Aorta (tissue), 5 donors: ENCODE measurements at places on chromosomes 1 and 21. TPM values are rescaled to one million over a fixed set of nuclear protein-coding genes. Genes with fewer than 3 reads are reported as not detected.

DNA sequence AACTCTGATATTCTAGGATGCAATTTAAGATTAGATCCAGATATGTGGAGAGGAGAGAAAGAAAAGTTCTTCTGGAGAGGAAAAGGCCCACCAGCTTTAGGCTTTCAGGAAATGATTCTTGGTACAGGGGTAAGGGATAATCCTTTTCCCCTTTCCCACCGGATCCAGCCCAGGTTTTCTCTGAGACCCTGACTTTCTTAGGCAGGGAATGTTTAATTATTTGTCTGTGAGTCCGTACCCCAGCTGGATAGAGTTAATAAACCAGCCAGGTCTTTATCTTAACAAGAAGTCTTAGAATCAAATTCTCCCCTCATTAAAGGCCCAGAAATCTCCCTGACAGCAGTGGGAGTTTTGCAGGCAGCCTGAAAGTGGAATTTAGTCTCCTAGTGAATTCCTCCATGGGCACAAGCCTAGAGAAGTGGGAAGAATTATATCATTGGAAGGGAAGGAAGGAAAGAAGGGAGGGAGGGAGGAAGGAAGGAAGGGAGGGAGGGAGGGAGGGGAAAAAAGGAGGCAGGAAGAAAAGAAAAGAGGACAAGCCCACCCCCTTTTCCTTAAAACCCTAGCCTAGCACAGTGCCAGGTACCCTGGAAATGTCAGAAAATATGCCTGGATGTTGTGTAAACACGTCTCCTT, 189.0 kb downstream of the PLPP3 start:
- no peak for DNase-seq

DNA sequence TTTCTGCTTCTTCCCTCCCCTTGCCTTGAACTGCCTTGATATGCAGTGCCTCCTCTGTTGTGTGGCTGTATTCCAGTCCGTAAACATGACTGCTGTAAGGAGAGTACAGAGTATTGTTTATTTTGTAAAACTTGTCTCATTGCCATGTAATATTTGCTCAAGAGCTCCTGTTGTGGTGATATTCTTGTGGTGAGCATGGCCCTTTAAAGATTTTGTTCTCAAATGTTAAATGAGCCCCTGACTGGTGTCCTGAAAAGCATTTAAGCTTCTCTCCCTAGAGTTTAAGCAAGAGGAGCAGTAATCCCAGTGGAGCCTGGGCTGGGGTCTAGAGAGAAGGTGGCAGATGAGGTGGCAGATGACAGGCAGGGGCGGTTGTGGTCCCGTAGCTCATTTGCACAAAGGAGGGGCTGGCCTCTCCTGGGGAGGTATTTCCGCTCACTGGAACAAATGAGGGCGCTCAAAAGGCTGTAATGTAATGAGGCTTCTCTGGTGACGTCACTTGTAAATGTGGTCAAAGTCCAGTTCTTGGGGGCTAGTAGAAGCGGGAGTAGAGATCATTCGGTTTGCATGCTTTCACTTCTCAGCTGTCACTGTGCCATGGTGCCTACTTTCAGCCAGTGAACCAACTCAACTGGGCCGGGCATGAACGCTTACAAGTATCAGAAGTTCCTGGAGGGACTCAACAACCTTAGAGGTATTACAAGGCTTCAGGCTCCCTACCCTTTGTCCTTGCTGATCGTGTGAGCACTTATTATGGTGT, 46.0 kb upstream of the MACF1 start:
- no peak for DNase-seq

DNA sequence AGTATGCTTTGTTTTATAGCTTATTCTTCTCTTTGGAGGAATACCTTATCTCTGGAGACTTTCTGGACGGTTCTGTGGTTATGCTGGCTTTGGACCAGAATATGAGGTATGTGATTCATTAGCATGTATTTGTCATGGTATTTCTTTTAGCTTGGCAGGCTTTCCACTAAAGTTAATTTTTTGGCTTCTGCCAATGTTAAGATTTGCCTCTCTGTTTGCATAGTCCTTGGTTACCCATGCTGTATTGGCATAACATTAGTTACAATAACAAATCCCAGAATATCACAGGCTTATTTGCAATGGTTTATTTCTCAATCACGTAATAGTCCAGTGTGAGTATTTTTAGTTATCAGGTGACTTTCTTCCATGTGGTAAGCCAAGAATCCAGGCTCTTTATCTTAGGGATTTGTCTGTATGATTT, 9.7 kb downstream of the ZMPSTE24 start:
- no peak for DNase-seq

- DNase-seq: no peak
Measured at GRCh38 chr1:205434738-205435137, 12.9 kb upstream of the LEMD1 start.

DNA sequence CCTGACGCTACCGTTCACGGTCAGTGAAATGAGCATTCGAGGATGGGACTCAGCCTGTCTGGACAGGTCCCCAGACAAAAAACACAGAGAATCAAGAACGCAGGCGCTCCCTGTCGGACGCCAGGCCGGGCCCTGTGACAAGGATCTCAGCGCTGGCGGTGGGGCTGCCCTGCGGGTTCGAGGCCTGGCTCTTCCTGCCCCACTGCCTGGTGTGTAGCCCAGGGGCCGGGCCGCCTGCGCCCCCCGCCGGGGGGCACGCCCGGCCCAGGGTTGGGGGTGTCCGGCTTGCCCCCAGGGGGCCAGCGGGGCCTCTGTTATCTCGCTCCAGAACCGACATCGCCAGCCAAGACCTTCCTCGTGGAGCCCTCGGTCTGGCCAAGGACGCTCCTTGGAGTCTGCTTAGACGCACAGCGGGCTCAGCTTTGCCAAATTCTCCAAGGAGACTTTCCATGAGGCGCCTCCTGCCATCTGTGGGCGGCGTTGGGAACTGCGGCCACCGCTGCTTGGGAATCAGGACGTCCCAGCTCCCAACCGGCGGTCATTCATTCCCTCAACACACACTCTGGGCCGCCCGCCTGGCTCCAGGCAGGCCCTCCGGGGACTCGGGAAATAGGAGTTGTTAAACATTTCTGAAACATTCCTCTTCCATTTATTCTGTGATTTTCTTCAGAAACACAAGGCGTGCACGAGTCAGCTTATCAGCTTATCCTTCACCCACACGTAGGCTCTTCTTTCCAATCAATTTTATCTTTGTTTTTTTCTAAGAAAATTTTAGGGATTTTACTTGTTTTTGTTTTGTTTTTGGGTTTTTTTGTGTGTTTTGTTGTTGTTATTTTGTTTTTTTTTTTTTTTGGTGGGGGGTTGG, 11.3 kb upstream of the RIPK4 start:
- DNase-seq: peak; percentile 92

GRCh38 chr1:160048335-160048734, 16.5 kb upstream of the PIGM start:
- no peak for DNase-seq

DNA sequence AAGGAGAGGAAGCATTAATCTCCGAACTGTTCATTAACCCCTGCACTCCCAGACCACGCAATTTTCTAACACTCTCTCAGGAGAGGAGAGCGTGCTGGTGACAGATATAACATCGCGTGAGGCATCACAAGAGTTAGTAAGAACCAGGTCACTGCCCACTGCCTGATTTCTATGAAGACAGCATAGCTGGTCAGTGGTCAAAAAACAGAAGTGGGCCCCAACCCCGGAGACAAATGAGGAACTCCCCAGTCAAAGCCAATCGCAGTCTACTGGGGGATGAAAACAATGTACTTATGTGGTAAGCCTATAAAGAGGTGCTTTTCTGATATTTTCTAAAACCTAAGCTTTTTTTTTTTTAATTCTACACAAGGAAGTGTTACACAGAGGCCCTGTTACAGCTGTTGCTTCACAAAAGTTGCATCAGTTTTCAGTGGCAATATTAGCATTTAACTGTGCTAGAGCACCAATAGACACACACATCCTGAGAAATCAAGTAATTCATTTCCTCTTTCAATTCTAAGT, 231.8 kb upstream of the IRF2BP2 start:
- DNase-seq: no peak

DNA sequence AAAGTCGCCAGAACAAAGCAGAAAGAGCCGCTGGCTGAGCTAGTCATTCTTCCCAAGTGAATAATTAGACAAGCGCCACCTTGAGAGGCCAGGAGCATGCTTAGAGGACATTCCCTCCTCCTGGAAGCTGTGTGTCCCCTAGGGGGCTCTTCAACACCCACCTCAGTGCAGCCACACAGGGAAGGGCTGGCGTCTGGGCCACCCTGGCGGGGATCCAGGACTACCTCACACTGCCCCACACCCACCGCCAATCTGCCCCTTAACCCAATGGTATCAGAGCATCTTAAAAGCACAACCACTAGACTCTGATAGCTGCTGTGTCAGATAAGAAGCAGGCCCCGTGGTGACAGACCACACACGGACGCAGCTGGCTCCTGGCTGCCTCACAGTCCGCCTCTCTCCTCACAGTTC, 24.9 kb downstream of the SETD4 start:
- DNase-seq: no peak

DNA sequence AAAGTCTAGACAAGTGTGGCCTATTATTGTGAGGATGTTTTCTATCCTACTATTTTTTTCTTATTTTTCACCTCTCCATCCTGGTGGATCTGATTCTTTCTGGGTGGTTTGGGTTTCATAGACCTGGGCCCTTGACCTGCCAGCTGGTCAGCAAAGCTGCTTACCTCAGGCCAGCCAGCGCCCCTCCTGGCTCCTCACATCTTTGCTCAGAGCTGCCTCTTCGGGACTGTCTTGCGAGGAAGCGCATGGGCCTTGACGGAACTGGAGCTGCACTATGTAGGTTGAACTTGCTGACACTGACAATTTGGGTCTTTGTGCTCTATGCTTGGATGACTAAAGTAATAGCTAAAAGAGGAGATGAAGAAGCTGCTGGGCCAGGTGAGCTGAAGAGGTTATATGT, 138.5 kb upstream of the SYT6 start:
- DNase-seq: no peak

DNA sequence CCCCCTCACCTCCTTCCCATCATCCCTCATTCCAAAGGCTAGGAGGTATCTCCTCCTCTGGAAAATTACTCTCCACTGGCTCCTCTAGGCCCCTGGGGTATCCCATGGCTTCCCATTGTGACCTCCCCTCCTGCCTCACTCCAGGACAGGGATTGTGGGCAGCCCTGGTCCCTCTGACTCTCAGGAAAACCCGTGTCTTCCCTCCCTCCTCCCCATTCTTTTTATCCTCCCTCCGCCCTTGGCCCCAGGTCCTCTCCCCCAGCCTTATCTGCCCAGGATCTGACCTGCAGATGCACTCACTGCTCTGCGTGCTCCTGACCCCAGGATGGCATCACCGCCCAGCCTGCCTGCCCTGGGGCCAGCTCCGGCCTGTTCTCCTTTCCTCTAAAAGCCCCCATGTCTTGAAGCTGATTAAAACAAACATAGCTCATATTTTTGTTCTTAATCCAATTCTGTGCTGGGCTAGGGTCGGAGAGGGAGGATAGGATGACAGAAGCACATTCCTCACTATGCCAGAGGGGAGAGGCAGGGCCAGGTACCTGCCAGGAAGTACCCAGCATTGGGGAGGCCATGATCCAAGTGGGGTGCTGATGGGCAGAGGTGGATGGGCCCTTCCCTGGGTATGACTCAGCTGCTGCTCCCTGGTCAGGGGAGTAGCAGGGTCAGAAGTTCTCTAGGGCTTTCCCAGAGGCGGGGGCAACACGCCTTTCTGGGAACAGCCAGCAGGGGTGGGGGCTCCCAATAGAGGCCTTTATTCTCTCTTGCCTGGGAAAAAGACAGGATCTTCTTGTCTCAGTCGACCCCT, 13.8 kb upstream of the UBL4B start:
- DNase-seq: no peak

- no peak for DNase-seq
Measured at GRCh38 chr1:207946756-207947155, 35.8 kb upstream of the CD34 start.

DNA sequence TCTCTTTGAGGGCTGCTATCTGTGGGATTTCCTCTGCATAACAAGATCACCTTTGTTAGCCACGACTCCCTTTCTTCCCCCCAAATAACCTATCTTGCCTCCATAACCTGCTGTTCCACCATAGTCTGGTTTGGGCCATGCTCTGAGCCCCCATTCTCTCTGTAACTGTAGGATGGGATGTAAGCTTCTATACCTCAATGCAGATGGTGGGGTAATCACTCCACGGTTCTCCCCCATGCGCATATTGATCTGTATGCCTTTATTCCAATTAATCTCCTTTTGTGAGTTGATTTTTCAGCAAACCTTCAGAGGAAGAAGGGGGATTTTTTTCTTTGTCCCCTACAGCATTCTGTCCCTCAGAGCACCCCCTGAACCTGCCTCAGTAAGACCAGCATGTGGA, 170.1 kb upstream of the IRF2BP2 start:
- no peak for DNase-seq

DNA sequence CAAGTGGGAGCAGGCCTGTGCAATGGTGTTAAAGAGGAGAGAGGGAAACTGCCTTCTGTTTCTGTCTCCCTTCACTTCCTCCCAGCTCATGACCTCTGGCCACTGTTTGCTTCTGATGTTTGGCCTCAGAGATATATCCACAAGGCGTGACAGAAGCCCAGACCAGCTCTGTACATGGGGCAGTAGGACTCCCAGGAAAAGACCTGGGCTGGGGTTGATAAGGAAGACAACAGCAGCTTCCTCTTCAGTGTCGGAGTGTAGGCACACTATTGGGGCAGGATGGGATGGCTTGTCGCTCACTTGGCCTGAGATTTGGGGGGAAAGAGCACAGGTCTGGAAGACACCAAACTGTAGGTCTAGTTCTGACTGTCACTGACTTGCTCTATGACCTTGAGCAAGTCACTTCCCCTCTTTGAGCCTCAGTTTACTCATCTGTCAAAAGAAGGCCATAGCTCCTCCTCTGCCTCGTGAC, 67.8 kb upstream of the KLHDC7A start:
- DNase-seq: no peak

DNA sequence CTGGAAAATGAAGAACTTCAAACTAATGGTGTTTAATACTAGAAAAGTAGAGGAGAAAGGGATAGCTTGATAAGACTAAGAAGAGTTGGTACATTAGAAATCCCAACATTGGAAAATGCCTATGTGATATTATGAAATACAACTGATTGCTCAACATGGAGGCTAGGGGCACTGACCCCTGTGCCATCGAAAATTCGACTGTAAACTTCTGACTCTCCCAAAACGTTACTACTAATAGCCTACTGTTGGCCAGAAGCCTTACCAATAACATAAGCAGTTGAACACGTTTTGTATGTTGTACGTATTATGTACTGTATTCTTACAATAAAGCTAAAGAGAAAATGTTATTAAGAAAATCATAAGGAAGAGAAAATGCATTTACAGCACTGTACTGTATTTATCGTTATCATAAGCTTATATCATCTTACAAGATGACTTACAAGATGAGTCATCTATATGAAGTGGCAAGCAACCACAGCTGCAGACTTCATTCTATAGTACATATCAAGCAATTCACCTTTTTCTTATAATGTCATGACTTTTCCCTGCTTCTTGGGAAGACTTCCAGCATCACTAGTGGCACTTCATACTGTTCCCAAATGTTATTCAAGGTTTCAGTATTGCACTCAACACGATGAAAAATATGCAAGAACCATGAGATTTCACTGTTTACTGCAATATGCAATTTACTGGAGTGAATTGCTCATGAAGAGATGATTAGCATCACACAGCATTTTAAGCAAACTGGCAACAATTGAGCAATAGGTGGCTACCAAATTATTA, 12.9 kb upstream of the CTSK start:
- DNase-seq: no peak

STYXL2 gene
- total RNA-seq: 7.1 TPM

SLC37A1 gene
- total RNA-seq: 11.7 TPM

DIRAS3 gene
- total RNA-seq: 2.2 TPM

DENND2C gene
- total RNA-seq: 5.9 TPM

KCNJ9 gene
- total RNA-seq: not detected
